Stimulated activated CD4-positive, alpha-beta T cell treated with anti-CD3 and anti-CD28 coated beads, Interleukin-1b, Interleukin-23, amount 100 ng/mL, for 24 hours (primary cell): ENCODE measurements at places on chromosomes 5 and 9.

- no peak for DNase-seq
These were observed 11.6 kb upstream of the CETN3 start for GRCh38 chr5:90421136-90421535.

DNA sequence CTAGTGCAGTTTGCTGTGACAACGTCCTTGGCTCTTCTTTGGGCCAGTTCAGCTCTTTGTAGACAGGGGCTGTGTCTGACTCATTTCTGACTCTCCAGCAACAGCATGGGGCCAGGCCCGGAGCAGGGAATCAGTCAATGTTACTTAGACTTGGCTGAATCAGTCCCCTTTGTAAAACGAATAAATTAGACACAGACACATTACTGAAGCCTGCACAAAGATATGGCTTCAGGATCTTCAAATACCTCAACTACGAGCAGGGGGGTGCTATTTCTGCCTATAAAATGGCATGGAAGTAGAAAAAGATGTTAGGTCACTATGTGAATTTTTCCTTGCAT is 204.7 kb downstream of the TTLL11 start:
- DNase-seq: no peak

GRCh38 chr9:72984226-72984947 is 31.5 kb upstream of the ALDH1A1 start:
- DNase-seq: no peak

DNA sequence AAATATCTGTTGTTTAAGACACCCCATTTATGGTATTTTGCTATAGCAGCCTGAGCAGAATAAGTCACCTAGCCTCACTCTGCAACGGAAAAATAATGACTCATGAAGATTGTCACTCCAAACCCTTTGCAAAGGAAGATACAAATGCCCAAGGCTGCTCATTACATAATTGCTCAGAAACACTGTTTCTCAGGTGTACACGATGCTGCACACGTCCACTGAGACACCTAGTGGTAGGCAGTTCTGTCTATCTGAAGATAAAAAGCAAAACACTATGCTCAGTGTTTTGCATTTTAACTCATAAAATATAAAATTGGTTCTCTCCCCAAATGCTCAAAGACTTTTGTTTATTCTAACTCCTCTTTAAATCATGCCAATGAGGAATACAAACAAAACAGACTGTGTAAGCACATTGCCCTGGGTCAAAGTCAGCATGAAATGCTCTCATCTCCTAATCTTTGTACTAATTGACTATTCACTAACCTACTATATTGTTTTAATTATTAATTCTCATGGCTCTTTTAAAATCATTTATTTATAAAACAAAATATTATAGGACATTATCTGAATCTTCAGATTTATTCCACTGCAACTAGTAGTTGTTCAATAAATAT is 7.7 kb upstream of the TSLP start:
- no peak for DNase-seq

DNA sequence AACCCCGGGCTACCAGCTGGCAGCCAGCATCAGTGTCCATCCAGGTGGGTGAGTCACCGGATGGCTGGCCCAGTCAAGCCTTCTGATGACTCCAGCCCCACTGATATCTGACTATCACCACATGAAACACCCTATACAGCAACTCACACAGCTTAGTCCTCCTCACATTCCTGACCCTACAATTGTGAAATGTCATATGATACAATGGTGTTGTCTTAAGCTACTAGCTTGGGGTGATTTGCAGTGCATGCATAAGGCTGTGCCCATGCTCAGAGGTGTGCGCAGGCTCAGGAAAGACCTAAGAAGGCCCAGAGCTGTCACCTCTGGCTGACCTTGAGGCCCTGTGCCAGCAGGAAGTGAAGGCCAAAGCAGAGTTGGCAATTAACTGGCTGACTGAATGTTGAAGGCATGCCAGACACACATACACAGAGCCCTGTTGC is 21.5 kb upstream of the SEMA4D start:
- DNase-seq: no peak

DNA sequence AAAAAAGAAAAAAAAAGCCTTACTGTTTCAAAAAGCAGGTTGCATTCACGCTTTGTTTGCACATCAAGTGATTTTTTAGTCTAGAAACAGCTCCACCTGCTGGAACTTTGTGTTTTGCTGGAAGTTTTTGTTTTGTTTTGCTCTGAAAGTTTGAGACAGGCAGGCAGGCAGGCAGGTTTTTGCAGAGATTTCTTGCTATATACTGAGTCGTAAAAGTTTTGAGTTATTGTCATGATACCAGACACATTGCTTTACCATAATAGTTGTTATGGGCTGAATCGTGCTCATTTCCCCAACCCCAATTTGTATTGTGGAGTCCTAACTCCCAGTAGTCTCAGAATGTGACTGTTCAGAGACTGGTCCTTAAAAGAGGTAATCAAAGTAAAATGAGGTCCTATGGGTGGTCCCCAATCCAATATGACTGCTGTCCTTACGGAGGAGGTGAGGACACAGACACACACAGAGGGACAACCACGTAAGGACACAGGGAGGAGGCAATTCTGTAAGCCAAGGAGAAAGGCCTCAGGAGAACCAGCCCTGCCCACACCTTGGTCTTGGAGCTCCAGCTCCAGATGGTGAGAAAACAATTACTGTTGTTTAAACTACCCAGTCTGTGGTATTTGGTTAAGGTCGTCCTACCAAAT is 20.9 kb downstream of the OR2Y1 start:
- peak; percentile 1 for DNase-seq

DNA sequence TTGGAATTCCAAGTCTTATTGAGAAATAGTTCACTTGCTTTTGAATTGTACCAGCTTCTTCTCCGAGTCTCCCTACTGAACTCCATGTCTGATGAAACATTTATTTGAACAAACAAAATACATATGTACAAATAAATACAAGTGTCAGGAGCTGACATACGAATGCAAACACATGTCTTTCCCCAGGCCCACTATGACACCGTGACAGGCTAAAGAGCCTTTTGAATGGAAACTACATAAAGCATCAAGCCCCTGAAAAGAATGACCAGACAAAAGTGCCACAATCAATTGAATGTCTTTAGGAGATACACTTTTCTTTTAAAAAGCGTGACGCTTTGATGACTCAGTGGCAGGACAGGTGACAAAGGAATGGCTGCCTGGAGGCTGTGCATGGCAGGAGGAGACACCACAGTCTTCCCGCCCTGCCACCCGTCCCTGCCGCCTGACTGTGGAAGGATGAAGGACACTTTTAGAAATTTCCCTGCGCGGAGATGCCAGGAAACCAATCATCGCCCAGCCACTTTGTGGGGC is 112.4 kb upstream of the BNC2 start:
- no peak for DNase-seq

DNA sequence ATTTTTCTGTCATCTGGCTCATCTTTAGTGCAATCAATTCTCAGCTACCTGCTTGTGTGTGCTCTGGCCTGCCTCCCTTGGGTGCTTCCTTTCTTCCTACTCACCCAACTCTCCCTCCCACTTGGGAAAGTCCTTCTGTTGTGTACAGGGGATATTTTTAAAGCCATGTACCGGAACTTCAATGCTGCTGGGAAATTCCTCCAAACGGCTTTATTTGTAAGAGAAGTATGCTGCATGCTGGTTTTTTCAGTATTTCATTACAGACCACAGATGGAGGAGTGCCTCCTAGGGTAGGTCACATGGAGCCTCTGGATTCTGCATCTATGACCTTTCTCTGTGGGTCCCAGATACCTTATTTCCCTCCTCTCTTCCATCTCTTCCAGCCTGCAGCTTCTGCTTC is 5.4 kb upstream of the HMHB1 start:
- DNase-seq: no peak

DNA sequence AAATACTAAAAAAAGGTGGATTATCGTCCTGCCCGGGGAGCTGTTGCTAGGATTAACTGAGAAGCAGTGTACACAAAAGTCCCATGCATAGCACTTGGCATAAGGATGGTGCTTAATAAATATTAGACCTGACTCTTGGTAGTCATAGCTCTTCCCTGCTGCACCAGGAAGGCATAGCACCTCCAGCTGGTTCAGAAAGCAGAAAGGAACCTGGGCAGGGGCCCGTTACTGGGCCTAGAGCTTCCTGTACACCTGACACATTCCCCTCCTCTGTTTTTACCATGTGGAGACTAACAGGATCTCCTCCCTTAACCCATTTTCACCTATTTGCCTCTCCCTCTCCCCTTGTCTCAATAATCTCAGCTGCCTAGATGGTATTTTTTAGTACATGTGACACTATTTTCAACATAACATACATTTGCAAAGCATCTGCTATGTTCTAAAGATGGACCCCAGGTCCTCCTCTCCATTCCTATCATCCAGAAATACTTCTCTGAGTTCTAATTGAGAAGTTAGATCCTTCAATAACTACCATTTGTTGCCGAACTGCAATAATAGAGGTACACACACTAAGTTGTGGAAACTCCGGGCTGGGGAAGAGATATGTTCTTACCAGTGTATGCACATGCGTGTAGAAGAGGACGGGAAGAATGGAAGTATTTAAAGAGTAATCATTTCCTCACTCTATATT is 3.2 kb upstream of the ANP32B start:
- DNase-seq: no peak
